ENCODE measurements at places on chromosomes 2 and 18.

DNA sequence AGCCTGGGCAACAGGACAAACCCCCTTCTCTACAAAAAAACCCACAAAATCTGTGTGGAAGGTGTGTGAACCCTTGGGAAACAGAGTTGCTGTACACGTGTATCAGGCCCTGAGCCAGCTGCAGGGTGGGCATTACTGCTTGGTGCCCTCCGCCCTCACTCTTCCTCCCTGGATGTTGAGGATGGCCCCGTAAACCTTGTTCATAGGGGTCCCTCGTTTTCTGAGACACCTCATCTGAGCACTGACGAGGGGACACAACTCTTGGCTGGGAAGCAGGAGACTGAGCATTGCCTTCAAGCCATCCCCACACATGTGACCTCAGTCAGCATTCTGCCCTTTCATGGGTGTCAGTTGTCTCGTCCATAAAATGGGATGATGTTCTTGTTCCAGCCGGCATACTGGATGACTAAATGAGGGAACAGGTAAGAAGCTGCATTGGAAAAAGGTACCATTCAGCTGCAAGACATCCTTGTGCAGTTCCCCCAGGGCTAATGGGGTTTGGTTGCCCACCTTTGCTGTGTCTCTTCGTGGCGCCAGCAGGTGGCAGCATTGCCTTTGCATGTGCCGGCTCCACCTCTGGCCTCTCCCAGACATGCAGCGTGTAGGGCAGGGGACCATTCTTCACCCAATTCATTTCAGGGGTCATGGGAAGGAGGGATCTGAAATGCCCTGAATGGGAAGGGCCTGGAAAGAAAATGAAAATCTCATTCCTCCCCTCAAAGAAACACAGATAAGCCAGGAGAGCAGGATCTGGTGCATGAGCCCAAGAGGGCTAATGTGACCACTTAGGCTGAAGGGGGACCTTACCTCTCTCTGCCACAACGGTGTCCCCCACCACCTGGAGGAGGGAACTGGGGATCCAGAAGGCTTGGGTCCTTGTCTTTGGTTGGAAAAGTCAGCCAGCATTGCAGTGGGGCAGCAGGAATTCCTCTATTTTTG, 36.4 kb upstream of the HAAO start:
- DNase-seq, result no peak

- no peak for DNase-seq
Observed at GRCh38 chr2:239774142-239774462, 251.0 kb downstream of the NDUFA10 start.

DNA sequence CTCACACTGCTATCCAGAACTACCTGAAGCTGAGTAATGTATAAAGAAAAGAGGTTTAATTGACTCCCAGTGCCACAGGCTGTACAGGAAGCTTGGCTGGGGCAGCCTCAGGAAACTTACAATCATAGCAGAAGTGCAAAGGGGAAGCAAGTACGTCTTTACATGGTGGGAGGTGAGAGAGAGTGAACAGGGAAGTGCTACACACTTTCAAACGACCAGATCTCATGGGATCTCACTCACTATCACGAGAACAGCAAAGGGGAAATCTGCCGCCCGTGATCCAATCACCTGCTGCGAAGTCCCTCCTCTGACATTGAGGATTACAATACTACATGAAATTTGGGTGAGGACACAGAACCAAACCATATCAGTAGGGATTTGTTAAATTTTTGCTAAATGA, 150.4 kb upstream of the NXPH2 start:
- no peak for DNase-seq

GRCh38 chr2:112272669-112273068, 2.7 kb upstream of the ZC3H6 start:
- DNase-seq, result no peak

DNA sequence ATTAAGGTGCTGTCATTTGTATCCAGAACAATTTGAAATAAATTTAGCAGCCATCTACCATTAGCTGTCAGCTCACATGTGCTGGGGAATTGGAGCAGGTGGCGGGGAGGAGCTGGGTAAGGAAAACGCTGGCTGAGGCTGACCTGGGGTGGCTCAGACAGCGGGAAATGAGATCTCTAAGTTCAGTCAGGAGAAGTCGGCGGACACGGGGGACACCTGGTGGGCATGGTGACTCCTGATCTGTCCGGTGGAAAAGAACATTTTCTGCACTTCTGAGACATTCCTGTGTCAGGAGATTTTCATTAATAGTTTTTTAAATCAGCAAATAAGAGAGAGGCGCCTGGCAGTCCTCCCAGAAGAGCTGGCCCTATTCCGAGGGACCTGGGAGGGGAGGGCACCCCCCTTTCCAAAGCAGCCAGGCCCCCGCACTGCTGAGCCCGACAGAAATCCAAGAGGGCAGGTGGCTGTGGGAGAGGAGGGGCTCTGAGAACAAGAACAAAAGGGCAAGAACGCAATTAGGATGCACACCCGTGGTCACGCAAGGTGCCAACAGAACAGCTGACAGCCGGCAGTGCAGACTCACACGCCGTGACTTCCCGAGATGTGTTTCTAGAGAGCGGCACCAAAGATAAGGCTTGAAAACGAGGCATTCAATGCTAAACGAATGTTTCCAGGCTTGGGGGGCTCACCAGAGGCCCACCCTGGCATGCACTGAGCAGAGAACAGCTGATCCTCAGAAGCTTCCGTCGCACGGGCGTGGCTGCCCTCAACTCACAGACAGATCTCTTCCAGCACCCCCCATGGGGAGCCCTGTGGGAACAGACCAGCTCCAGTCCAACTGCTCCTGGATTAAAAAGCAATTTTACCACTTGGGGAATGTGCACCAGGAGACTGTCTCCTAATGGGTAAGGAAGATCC, 26.4 kb downstream of the SLC66A2 start:
- no peak for DNase-seq

DNA sequence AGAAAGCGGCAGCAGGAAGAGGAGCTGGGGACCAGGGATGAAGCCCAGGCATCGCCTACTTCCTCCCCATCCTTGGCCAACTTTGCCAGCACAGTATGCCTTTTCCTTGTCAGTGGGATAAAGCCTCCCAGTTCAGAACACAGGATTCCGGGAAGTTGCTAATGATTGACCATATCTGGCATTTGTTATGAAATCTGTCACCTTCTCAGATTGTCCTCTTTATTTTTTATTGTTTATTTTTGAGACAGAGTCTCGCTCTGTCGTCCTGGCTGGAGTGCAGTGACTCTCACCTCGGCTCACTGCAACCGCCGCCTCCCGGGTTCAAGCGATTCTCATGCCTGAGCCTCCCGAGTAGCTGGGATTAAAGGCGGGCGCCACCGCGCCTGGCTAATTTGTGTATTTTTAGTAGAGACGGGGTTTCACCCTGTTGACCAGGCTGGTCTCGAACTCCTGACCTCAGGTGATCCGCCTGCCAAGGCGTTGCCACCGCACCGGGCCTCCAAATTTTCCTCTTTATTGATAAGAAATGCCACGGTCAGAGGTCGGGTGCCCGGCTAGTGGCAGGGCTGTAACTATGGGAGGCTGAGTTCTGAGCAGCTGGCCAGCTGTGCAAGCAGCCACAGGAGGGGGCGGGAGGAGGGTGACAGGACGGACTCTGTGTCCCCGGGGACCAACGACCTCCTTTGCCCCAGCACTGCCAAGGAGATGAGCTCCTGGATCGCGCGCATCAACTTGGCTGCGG, 24.4 kb downstream of the PSD4 start:
- no peak for DNase-seq

GRCh38 chr2:176317623-176318065, 48.4 kb downstream of the MTX2 start:
- no peak for DNase-seq

DNA sequence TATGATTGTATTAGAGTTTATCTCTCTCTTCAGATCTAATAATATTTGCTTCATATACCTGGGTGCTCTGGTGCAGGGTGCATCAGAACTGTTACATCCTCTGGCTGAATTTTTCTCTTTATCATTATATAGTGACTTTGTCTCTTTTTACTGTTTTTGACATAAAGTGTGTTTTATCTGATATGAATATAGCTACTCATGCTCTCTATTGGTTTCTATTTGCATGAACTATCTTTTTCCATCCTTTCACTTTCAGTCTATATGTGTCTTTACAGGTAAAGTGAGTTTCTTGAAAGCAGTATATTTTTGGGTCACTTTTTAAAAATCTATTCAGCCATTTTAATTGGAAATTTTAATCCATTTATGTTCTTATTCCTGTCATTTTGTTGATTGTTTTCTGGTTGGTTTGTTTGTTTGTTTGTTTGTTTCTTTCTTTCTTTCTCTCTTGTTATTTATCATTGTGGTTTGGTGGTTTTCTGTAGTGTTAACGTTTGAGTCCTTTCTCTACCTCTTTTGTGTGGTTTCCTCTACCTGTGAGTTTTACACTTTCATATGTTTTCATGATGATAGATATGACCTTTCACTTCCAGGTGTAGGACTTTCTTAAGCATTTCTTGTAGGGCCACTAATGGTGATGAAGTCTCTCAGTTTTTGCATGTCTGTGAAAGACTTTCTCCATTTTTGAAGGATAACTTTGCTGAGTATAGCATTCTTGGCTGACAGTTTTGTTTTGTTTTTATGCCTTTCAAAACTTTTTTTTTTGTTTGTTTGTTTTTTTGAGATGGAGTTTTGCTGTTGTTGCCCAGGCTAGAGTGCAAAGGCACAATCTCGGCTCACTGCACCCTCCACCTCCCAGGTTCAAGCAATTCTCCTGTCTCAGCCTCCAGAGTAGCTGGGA, 54.9 kb downstream of the CCNT2 start:
- no peak for DNase-seq
